ENCODE measurements at places on chromosomes 13 and 19. TPM values are rescaled to one million over a fixed set of nuclear protein-coding genes. Genes with fewer than 3 reads are reported as not detected.

ATP11A gene
- total RNA-seq: 17.7 TPM

XAB2 gene
- 22.6 TPM for total RNA-seq

OVOL3 gene
- total RNA-seq: not detected

SULT2B1 gene
- total RNA-seq: not detected

CC2D1A gene
- total RNA-seq: 3.7 TPM

DHDH gene
- total RNA-seq: not detected

TNNI3 gene
- not detected for total RNA-seq

Data from dermis lymphatic vessel endothelial cell (primary cell).